ENCODE measurements at places on chromosomes 2 and 18.

DNA sequence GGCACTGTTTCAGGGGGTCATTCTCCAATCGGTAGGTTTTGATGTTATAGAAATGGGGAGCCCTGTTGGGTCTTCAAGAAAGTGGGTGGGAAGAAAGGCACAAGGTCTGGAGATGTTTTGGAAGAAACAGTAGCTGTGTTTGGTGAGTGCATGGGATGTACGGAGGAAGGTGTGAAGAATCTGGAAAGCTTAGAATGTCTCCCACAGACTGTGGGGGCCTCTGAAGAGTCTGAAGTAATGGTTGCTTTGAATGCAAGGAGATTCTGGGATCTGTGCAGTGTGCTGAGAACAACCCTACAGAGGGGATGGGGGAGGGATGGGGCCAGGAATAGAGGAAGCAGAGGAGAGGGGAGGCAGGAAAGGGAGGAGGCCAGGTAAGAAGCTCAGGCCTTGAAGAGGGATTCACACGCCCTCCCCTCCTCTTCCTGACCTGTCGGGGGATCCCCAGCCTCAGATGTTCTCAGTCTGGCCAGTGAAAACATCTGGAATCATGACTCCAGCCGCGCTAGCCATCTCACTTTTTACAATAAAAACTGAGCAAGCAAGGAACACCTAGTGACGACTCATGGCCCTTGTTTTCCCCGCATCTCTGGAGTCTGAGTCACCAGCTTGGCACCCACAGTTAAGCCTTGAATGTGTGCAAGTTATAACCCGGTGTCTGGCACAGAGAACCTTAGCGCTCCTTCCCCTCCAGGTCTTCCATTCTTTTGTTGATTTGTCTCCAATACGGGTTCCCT lies 74.2 kb downstream of the SH3BP4 start:
- DNase-seq = no peak

DNA sequence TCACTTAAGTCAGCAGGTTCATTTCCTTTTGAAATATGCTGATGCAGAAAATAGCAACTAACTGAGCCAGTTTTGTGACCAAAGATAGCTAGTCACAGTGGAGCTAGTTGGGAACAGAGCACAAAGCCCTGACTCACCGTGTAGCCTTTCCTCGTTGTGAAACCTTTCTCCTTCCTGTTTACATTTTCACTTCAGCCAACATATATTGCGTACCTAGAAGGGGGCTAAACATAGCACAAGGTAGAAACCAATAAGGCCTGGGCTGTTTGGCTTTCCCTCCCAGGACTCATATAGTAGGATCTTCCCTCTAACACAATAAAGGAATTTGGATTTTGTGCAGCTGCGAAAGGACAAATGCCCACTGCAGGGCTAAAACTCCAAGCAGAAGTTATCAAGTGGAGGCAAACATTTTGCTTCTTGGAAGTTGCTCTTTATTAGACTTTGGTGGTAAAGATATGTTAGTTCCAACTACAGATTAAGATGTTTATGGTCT lies 24.5 kb upstream of the LPIN2 start:
- peak; percentile 24 for DNase-seq

- DNase-seq = no peak
Measured at GRCh38 chr2:224331698-224332097, 70.2 kb downstream of the FAM124B start.

GRCh38 chr2:196086517-196087368 lies 18.1 kb upstream of the DNAH7 start:
- DNase-seq = no peak

GRCh38 chr2:43097644-43098408 lies 128.6 kb downstream of the ZFP36L2 start:
- no peak for DNase-seq

GRCh38 chr2:120543899-120544298 lies 191.8 kb upstream of the GLI2 start:
- DNase-seq = no peak

GRCh38 chr2:233477548-233478433 lies 88.8 kb downstream of the USP40 start:
- no peak for DNase-seq

DNA sequence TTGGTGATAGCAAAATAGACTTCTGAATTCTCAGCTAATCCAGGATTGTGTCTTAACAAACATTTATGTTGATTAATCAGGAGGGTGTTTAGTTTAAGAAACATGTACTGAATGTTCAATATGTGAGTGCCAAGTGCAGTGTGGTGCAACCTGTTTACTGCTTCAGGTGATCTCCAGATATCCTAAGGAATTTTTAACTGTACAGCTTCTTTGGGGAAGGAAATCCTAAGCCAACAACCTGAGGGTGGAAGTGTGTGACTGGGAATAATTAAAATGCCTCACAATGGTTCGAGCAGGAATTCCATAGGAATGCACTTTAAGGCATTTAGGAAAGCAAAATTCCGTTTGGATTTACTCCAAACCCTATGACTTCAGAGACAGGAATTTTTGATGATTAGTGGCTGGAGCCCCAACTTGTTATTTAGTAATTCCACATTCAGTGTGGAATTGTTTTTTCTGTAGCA lies 16.4 kb downstream of the CRIM1 start:
- DNase-seq = no peak

DNA sequence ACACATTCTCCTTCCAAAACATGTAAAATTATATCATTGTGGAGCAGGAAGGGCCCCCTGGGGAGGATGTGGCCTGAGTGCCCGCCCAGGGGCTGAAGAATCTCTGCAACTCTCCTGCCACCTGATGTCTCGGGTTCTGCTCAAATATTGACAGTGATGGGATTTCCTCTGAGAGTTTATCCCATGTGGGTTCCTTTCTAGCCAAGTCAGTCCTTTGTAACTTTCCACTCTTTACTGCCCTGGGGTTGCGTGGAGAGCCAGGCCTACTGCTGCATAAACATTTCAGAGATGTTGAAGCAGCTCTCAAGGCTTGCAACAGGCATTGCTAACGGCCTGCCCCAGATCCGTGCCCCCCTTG lies 4.0 kb upstream of the RAB17 start:
- no peak for DNase-seq

DNA sequence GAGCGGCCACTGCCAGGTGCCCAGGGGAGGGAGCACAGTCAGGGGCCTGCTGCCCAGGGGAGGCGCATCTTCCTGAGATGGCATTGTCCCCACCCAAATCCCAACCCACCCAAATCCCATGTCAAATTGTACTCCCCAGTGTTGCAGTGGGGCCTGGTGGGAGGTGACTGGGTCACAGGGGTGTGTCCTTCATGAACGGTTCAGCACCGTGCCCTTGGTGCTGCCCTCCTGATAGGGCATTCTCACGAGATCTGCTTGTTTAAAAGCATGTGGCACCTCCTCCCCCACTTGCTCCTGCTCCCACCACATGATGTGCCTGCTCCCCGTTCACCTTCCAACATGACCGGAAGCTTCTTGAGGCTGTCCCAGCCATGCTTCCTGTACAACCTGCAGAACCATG lies 27.6 kb downstream of the ANKMY1 start:
- DNase-seq = no peak

DNA sequence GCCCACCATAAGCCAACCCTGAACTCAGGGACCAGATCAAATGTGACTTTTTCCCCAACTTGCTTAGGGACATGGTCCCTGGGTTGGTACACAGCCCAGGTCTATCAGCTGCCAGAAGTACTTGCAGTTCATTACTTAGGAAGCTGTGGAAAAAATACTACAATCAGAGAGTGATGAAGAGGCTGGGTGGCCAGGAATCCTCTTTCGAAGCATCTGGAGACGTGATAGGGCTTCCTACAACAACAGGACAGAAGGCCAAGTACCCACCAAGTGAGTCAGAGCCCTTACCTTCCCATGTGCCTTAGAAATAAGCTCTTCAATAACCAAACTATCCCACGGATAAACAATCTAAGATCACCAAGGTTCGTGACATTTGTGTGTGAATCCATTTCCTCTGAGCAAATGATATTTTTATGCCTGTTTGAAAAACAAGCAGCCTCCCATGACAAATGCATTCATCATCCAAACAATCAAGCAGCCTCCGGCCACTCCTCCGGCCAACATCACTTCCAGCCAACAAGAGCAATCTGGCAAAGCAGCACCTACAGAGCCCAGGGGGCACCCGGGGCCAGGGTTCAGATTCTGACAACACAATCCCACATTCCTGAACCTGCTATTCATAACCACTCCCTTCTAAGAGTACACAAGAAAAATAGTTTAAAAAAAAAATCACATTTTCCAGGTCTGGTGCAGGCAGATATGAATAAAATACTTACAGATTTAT lies 26.4 kb downstream of the TBC1D8 start:
- DNase-seq = no peak

- no peak for DNase-seq
Measured at GRCh38 chr2:114864901-114865300, 422.5 kb downstream of the DPP10 start.

DNA sequence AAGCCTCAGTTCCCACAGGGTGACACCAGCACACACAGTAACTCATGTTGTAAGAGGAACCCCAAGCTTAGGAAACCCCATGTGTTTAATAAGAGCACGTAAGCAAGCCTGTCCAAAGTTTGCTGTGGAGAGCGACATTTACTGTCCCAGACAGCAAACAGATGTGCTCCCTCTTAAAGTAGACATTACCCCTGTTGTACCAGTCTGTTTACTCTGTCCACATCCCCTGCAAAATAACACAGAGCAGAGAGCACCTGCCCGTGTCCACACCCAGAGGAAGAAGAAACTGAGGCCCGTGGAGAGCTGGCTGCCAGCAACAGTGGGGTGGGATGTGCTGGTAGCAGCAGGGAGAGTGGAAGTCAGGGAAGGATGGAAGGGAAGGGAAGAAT lies 243.5 kb downstream of the GBX2 start:
- DNase-seq = no peak

All from CD4-positive, alpha-beta T cell treated with Interleukin-12 subunit alpha and Interleukin-12 subunit beta, for 1 hour (primary cell).